Hematopoietic multipotent progenitor cell treated with erythropoietin and hydrocortisone succinate and interleukin-3 and kit ligand, for 4 days (in vitro differentiated cells): ENCODE measurements at places on chromosomes 4 and X.
A peak's percentile ranks its signal among the peaks of the same experiment; 100 is the strongest.

- no peak for DNase-seq
Measured at GRCh38 chrX:108420481-108420880, 17.7 kb downstream of the COL4A6 start.

- no peak for DNase-seq
Measured at GRCh38 chr4:19945979-19946380, 305.7 kb upstream of the SLIT2 start.

GRCh38 chr4:86596807-86597206 is 2.7 kb downstream of the PTPN13 start:
- DNase-seq, result no peak

- DNase-seq, result peak; percentile 20
Measured at GRCh38 chrX:2632533-2633504, 58.3 kb upstream of the CD99 start.

DNA sequence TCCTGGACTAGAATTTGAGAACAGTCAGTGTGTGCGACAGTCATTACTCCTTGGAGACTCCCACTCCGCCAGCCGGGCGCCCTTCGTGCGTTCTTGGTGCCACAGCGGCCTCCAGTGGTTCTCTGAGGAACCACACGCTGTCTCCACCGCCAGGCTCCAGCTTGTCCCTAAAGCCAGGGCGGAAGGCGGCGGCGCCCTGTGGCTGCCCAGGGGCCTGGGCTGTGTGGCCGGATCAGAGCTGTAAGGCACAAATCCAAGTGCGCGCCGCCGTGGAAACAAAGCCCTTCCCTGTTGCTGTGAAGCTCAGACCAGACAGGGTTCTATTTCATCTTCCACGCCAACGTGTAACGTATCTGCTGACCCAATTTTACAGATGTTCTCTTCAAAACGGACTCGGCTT is 34.2 kb downstream of the IDS start:
- DNase-seq, result peak; percentile 85

DNA sequence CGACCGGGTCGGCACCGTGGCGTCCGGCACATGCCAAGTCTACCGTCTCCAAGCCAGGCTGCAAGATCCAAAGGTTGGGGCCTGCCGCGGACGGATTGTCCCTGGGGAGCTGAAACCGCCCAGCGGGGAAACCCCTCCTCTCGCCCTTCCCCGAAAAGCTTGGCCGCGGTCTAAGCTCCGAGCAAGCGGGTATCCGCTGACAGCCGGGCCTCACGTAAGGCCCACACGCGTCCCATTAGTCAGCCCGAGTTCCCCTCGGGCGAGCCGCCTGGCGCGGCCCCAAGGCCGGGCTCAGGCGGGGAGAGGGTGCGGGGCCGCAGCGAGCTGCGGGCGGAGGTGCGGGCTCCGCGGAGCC is 6.8 kb upstream of the BCOR start:
- peak; percentile 60 for DNase-seq

- DNase-seq, result no peak
Measured at GRCh38 chr4:5114950-5115349, 63.7 kb downstream of the STK32B start.

- DNase-seq, result peak; percentile 46
Measured at GRCh38 chrX:153669174-153669890, 4.3 kb downstream of the PNCK start.

DNA sequence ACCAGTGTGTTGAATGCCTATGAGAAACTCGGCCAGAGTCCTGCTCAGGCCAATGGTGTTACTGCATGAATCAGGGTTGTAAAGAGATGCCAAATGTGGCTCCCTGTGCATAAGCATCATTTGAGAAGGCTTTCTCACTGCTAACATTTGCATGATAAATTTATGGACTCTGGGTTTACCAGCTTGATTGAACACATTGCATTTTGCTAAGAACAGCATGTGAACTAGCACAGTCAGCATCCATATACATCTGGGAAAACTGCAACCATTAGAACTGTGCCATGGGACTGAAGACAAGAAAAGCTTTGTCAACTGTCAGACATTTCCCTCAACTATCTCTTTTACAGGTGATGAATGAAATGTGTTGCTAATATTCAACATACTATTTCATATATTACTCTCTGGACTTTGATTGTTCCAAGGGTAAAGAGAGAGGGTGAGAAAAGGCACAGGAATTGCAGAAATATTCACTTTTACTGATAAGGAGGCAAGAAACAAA is 1427.4 kb upstream of the ADGRL3 start:
- DNase-seq, result no peak

DNA sequence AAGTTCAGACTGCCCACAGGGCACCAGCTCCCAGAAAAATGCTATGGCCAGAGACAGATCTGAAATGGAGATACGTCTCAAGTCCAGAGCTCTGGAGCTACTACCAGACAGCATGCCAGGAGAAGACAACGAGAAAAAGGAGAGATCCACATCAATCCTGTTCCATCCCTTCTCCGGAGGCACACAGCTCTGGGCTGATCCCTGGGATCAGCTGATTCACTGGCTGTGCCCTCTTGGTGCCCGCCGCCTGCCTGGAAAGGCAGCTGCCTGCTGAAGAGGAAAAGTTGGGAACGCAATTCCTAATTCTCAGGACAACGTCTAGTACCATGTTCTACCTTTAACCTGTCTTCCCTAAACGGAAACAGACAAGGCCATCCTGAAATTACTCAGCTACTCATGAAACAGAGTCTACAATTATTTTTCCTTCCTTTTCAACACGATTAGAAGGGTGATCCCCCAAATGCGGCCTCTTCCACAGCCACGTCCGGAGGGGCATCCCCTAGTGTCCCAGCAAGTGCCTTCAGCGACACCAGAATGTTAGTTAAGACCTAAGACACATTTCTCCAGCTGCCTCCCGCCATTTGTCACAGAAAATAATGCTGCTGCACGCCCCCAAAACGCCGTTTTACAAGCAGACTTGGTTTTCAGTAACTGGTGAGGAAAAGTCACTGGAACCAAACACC is 2.4 kb downstream of the ZFYVE28 start:
- no peak for DNase-seq

- peak; percentile 38 for DNase-seq
Measured at GRCh38 chrX:22952010-22952409, 47.8 kb upstream of the DDX53 start.
